NCI-H1417 treated with DMSO at 0.1 percent for 48 hours (cell line): ENCODE measurements at places on chromosomes 1 and 21.

- no peak for DNase-seq
Observed at GRCh38 chr1:162964901-162965300, 103.9 kb upstream of the CCDC190 start.

- DNase-seq, result peak; percentile 82
Observed at GRCh38 chr1:34590211-34590623, 164.6 kb upstream of the GJB5 start.

DNA sequence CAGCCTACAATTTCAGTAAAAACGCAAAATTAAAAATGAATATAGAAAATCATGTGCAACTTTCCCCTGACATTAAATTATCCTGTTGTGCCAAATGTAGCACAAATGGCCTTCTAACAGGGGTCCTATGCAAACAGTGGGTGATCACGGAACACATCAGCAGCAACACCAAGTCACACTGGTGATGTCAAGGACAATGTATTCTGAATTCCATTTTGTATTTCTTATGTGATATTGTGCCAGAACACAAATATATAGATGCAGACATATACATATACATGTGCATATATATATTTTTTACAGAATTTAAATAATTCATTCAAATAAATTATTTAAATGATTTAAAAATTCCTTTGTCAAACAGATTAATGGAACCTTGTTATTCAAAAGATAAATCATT, 8.6 kb upstream of the ADGRL2 start:
- no peak for DNase-seq

- DNase-seq, result no peak
Observed at GRCh38 chr1:4626061-4626460, 28.3 kb upstream of the AJAP1 start.

DNA sequence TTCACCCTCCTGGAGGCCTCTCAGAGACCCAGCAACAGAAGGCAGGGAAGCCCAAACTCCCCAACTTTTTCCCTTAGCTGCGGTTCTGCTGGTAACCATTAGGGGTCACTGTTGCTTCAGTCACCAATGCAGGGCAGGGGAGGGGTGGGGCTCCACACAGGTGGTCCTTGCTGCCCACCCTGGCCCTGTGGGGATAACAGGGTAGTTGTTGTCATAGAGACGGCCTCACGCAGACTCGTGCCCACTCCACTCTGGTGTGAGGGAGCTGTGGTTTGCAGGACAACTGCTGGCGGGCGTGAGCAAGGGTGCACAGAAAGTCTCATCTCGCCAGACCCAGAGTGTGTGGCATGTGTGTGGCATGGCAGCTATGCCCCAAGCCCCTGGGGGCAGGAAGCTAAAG, 19.9 kb downstream of the INSRR start:
- DNase-seq, result no peak
